ENCODE measurements at places on chromosomes 11 and 22.

DNA sequence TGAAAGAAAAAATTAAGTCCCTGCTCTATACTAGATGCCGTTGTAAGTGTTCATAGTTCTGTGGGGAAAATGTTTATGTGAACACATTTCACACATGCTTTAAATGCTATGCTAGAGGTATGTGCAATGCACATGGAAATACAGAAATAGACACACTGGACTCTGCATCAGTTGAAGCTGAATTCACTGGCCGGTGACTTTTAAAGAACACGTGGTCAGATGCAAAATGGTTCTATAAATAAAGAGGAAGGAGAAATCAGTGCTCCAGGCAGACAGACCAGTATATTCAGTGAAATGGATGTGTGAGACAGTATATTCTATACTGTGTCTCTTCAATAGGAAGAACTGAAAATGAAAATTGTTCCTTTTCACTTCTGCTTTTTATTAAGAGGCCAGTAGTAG lies 29.9 kb downstream of the TRPC6 start:
- peak; percentile 11 for DNase-seq

DNA sequence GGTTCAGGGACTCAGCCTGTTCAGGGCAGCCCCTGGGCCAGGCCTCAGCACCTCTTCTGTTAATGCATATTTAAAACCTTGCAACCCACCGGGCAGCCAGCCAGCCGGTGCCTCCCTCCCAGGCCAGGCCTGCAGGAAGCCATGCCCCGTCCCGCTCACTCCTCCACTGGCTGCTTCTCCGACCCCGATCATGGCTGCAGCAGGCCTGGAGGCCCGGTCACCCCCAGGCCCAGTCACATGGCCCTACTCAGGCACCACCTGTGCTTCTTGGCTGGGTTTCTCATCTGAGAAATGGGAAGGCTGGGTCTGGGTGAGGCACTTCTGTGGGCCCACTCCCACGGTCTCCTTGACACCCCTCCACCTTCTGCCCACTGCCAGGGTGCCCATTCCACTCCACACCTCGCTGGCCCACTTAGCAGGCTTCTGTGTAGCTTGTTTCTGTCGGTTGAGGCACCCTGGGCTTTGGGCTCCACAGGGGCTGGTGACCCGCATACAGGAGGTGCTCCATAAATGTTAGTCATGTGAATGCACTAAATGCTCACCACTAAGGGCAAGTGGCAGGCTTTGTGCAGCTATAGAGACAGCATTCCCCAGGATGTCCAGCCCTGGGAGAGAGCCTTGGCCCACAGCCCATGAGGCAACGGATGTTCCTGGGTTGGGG lies 11.4 kb downstream of the RTN4R start:
- DNase-seq, result no peak

GRCh38 chr11:6488821-6489220 lies 7.5 kb downstream of the TIMM10B start:
- no peak for DNase-seq

DNA sequence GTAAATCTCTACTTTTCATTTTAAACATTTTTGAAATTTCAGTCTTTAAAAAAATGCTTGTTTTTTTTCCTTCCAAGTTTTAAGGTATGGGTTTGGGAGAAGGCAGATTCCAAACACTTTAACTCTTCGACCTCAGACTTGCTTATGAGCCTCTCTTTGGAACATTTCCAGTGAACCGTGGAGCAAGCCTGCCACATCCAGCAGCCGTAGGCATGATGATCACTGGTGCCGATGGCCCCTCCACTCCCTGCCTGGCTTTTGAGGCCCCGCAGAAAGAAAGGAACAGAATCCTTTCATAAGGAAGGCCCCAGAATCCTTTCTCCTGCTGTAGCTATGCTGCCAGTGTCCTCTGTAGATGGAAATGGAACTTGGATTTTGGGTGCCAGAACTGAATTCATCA lies 50.7 kb downstream of the BMAL1 start:
- no peak for DNase-seq

GRCh38 chr22:47919001-47919441 lies 1156.6 kb downstream of the TBC1D22A start:
- DNase-seq, result no peak

- peak; percentile 56 for DNase-seq
Measured at GRCh38 chr11:61787928-61788491, 4.4 kb downstream of the TMEM258 start.

- DNase-seq, result no peak
Measured at GRCh38 chr11:128690665-128691101, 3.2 kb upstream of the FLI1 start.

DNA sequence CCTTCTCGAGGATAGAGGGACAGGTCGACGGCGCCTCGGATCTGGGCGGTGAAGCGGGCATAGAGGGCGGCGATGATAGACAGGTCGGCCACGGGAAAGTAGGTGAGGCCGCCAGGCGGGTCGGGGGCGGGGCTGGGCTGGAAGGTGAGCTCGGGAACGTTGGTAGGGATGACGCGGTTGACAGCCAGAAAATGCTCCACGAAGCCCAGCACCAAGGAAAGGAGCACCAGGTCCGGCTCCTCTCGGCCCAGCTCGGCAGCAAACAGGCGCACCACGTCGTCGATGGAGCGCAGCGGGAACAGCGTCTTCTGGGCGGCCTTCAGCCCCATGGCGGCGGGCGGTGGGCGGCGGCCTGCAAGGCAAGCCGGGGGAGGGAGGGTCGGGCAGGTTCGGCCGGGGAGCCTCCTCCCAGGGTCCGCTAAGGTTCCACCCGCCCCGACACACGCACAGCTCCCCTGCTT lies 540 bp downstream of the MEN1 start:
- no peak for DNase-seq

- no peak for DNase-seq
Measured at GRCh38 chr11:18594999-18595749, 4.4 kb upstream of the MISFA start.

DNA sequence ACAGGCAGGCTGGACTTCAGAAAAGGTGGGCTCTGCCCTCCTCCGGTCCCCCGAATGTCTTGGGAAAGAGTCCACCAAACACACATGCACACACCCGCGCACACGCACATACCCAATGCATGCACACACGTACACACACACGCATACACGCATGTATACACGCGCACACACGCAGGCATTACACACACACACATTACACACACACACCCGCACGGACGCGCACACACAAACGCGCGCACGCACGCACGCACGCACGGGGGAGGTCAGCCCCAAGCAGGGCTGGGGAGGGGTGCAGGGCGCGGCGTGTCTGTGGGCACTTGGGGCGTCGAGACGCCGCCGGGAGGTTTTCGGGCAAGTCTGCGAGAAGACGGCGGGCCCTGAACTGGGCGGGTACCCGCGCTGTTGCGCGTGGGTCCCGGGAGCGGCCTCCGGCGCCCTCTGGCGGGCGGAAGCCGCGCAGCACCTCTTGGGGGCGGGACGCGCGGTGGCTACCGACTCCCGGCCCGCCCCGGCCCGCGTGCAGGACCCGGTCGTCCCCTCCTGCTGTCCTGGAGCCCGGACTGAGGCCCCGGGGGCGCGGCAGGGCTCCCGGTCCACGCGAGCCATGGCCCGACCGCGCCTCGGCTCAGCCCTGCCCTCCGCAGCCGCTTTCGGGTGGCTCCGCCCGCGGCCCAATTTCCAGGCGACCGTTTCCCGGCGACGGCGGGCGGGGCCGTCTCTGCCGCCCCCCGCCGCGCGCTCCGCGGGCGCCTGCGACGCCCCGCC lies 3.6 kb downstream of the SEPTIN5 start:
- DNase-seq, result peak; percentile 64

DNA sequence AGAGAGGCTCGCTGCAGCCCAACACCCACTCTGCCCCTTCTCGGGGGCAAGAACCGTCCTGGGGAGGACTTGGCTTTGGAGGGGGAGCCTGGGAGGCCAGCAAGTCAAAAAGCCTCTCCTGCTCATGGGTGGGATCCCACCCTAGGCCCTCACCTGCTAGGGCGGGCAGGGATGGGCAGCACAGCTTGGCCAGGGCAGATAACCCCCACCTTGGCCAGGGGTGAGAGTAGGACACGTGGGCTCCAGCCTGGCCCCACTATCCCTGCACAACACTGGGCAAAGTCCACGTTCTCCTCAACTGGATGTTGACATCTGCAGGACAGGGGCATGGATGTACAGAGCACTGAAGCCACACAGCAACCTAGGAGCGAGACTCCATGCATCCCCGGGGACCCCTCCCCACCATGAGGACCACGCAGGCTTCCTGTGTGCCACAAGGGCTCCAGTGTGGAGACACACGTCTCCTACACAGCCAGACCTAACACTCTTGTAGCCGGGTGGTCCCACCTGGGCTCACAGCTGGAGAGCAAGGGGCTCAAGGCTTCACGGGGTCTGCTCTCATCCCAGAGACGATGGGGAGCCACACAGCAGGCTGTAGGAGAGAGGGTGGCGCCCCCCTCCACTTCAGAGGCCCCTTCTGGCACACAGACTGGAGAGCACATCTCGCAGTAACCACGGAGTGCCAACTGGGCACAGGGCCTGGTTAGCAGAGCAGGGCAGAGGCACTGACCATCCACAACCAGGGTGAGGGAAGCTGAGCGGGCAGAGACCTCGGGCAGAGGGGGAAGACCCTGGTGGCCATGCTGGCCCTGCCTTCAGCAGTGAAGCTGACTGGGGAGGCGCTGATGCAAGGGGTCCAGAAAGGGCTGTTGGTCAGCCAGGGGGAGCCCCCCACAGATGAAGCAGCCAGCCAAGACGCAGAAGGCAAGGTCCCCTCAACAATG lies 171.1 kb downstream of the CRYBB2 start:
- DNase-seq, result no peak

- no peak for DNase-seq
Measured at GRCh38 chr11:46162700-46163099, 41.4 kb upstream of the PHF21A start.

Data from fibroblast of skin of right quadriceps (primary cell).